ENCODE measurements at places on chromosomes 12 and 14.

GRCh38 chr12:57579011-57579410, 12.0 kb upstream of the PIP4K2C start:
- H3K27ac ChIP-seq = no peak overlapping the region
- H3K4me1 ChIP-seq = no peaks in the 10 kb centered on the region
- H3K36me3 ChIP-seq = no peaks in the 10 kb centered on the region
- no peak overlapping the region for H3K4me3 ChIP-seq
- H3K27me3 ChIP-seq = no peaks in the 10 kb centered on the region

DNA sequence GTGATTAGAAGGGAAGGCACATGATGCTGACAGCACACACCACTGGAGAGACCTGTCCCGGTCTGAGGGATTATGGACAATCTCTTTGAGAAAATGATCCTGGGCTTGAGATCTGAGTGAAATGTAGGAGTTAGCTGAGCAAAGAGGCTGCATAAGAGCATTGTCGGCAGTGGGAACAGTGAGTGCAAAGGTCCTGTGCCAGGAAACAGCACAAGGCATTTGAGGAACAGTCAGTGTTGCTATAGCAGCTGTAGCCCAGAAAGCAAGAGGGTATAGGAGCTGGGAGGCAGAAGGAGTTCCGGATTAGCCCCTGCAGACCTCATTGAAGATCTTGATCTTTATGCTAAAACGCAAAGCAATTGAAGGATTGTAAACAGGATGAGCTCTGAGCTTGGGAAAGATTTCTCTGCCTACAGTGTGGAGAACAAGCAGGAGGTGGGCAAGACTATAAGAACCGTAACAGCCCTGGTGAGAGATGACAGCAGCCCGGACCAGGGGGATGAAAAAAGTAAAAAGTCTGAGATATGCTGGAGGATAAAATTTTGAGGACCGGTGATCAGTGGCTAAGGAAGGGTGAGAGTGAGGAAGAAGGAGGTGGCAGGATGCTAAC, 28.5 kb downstream of the CFL2 start:
- H3K36me3 ChIP-seq = no peaks in the 10 kb centered on the region
- H3K4me1 ChIP-seq = no peaks in the 10 kb centered on the region
- DNase-seq = no peak
- no peak overlapping the region for H3K4me3 ChIP-seq
- no peak overlapping the region for H3K27ac ChIP-seq

GRCh38 chr14:75460394-75460793, 32.6 kb downstream of the JDP2 start:
- H3K27ac ChIP-seq = no peak overlapping the region
- H3K27me3 ChIP-seq = no peaks in the 10 kb centered on the region
- no peak for DNase-seq
- H3K36me3 ChIP-seq = no peaks in the 10 kb centered on the region

GRCh38 chr14:69043596-69044260, 64.6 kb upstream of the ACTN1 start:
- H3K36me3 ChIP-seq = no peaks in the 10 kb centered on the region
- H3K27ac ChIP-seq = peak overlapping the region; percentile 66
- peaks cover 10% of the 10 kb centered on the region for H3K4me1 ChIP-seq
- H3K27me3 ChIP-seq = no peaks in the 10 kb centered on the region
- no peak overlapping the region for H3K4me3 ChIP-seq

DNA sequence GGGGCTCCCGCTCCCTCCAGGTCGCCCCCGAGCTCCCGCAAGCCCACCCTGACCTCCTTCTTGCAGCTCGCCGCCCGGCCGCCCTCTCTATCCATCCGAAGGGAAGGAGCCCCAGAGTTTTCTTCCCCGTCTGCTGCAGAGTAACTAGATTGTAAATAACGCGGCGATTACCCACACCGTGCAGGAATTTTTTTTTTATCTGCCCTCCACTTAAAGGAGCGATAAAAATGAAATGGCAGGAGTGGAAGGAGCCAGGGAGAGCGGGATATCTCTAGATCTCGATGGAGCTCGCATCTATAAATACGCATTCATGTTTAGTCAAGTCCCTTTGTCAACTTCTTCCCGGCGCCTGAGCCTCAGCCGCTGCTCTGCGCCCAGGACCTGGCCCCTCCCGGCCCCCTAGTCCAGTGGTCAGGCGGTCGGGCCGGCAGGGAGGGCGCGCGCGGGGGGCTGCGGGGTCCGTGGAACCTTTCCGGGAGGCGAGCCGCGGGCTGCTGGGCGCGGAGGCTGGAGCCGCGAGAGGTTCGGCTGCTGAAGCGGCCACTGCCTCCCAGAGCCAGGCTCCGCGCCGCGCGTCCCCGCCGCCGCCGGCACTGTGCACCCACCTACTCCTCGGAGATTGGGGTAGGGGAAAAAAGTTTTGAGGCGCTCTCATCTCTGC, 386.0 kb downstream of the BCAT1 start:
- H3K27ac ChIP-seq = no peak overlapping the region
- H3K4me1 ChIP-seq = no peaks in the 10 kb centered on the region
- H3K36me3 ChIP-seq = no peaks in the 10 kb centered on the region
- H3K27me3 ChIP-seq = peaks cover 24% of the 10 kb centered on the region

DNA sequence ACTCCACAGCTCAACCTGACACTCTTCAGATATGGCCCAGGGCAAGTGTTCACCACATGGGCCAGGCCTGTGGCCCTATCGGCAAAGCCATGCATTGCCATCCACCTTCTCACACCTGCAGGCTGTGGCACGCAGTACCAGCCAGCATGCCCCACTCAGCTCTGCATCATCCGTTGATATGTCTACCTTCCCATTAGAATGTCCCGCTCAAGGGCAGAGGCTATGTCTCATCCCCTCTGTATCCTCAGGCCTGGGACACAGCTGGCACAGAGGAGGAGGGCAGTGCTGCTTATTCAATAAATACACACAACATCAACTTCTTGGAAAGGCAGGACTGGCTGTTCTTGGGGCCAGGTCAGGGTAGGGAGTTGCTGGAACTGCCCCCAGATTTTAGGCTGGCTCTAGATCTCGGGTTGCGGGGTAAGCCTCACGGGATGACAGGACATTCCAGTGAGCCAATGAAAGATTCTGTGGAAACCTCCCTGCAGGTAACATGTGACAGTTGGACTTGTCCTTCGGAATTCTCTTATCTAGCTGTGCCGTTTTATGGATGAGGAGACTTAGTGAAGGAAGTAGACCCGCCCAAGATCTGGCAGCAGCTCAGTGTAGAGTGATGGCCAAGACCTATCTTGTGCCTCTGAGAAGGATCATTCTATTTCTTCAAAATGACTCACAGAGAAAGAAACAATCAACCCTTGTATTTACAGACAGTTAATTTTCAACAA, 25.6 kb downstream of the SYNE3 start:
- no peaks in the 10 kb centered on the region for H3K27me3 ChIP-seq
- H3K4me1 ChIP-seq = peaks cover 20% of the 10 kb centered on the region
- peak overlapping the region; percentile 62 for H3K27ac ChIP-seq
- no peaks in the 10 kb centered on the region for H3K36me3 ChIP-seq
- no peak overlapping the region for H3K4me3 ChIP-seq

GRCh38 chr14:39868251-39868650, 436.0 kb upstream of the FBXO33 start:
- no peaks in the 10 kb centered on the region for H3K36me3 ChIP-seq
- DNase-seq = no peak
- no peak overlapping the region for H3K4me3 ChIP-seq
- H3K27me3 ChIP-seq = no peaks in the 10 kb centered on the region
- no peak overlapping the region for H3K27ac ChIP-seq
- H3K4me1 ChIP-seq = no peaks in the 10 kb centered on the region

DNA sequence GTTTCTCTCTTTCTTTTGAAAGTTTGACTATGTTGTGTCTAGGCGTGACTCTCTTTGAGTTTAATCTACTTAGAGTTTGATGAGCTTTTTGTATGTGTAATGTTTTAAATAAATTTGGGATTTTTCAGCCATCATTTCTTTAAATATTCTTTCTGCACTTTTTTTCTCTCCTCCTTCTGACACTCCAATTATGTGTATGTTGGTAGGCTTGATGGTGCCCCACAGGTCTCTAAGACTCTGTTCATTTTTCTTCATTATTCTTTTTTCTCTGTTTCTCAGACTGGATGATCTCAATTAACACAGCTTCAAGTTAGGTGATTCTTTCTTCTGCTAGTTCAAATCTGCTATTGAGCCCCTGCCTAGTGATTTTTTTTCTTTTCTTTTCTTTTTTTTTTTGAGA, 14.5 kb upstream of the CCND2 start:
- H3K27me3 ChIP-seq = no peaks in the 10 kb centered on the region
- no peak for DNase-seq

DNA sequence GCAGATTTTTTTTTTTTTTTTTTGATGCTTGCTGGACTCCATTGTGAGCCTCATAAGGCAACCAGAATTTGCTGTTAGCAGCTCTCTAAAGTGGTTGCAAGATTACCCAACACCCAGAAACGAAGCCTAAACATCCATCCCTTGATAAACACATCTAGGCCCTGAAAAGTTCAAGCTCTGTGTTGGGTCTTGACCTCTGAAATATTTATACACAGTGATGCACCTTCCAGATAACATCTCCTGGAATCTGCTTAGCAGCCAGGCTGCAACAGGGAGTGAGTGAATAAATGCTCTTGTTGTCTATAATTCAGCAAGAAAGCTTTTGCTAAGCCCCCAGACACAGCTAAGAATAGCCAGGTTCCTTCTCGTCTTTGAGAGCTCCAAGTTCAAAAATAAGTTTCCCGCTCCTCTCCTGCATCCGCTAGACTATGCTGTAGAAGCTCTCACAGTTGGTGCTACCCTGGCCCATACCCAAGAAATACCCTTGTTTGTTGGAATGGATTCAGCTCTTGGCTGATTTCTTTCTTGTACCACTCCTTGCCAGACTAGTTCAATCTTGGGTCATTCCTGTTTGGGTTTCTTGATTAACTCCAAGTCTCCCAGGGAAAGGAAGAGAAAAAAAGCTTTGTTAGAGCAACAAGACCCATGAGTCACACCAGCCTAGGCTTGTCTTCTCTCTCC, 610.6 kb upstream of the TBX3 start:
- no peaks in the 10 kb centered on the region for H3K4me1 ChIP-seq
- no peaks in the 10 kb centered on the region for H3K27me3 ChIP-seq
- no peak for DNase-seq
- no peak overlapping the region for H3K27ac ChIP-seq
- no peaks in the 10 kb centered on the region for H3K36me3 ChIP-seq

- H3K27me3 ChIP-seq = no peaks in the 10 kb centered on the region
- no peaks in the 10 kb centered on the region for H3K36me3 ChIP-seq
- H3K27ac ChIP-seq = no peak overlapping the region
- DNase-seq = no peak
- no peaks in the 10 kb centered on the region for H3K4me1 ChIP-seq
- H3K4me3 ChIP-seq = no peak overlapping the region
Measured at GRCh38 chr12:127594351-127594970, 672.5 kb upstream of the TMEM132C start.

- no peaks in the 10 kb centered on the region for H3K4me1 ChIP-seq
- H3K27ac ChIP-seq = no peak overlapping the region
- no peaks in the 10 kb centered on the region for H3K27me3 ChIP-seq
- DNase-seq = no peak
- no peaks in the 10 kb centered on the region for H3K36me3 ChIP-seq
Measured at GRCh38 chr14:105430042-105430441, 10.4 kb downstream of the MTA1 start.

DNA sequence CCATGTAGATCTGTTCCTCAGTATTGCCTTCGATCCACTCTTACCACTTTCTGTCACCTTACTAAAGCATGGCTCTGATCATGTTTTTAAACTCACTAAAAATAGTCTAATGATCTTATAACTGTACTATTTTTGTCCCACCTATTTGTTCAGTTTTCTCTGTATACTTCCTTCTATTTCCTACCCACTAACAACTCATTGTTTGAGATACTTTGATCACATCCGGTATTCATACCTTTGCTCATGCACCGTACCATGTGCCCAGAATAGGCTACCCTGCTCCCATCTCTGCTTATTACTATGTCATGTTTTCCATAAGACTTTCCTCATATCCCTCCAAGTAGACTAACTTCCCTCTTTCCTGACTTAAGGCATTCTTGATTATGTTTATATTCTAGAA, 128.6 kb downstream of the MED13L start:
- H3K4me1 ChIP-seq = no peaks in the 10 kb centered on the region
- H3K27ac ChIP-seq = no peak overlapping the region
- no peak for DNase-seq
- H3K27me3 ChIP-seq = no peaks in the 10 kb centered on the region
- H3K36me3 ChIP-seq = no peaks in the 10 kb centered on the region

DNA sequence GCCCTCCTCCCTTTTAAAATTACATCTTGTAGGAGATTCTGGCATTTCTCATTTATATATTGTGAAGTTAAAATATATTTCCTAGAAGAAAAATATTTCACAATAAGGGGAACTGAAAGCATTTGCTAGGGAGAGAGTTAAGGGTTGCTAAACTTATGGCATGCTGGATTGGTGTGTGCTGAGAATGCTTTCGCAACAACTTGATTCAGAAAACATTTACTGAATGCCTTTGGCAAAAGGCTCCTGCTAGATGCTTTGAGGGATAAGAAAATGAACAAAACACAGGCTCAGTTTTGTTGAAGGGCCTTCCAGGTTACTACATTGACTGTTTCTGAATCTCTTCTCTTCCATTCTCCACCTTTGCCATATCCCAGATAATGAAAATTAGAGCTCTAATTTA, 67.5 kb downstream of the DIP2B start:
- no peak for DNase-seq
- H3K27me3 ChIP-seq = no peaks in the 10 kb centered on the region
- peaks cover 6% of the 10 kb centered on the region for H3K4me1 ChIP-seq
- H3K36me3 ChIP-seq = no peaks in the 10 kb centered on the region

- DNase-seq = peak; percentile 21
- H3K4me3 ChIP-seq = no peak overlapping the region
Measured at GRCh38 chr14:33676135-33676566, 274.7 kb downstream of the EGLN3 start.

DNA sequence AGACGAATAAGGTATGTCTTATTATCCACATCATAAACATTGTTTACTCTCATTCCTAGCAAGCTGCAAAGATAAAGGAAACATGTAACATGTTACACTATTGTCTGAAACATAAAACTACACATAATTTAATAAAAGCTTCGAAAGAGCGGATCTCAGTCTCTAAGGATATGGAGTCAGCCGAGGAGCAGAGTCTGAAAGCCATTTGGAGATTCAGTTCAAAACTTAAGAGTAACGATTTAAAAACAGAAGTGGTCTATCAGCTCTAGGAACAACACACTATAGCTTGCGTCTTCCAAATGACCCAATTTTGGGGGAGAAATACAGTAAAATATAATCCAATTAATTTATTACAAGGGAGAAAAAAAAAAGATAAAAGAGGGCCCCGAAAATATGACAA, 775 bp downstream of the NEMF start:
- DNase-seq = no peak
- peak overlapping the region; percentile 72 for H3K4me3 ChIP-seq
- H3K27ac ChIP-seq = no peak overlapping the region
- no peaks in the 10 kb centered on the region for H3K27me3 ChIP-seq
- no peaks in the 10 kb centered on the region for H3K36me3 ChIP-seq
- peaks cover 7% of the 10 kb centered on the region for H3K4me1 ChIP-seq

DNA sequence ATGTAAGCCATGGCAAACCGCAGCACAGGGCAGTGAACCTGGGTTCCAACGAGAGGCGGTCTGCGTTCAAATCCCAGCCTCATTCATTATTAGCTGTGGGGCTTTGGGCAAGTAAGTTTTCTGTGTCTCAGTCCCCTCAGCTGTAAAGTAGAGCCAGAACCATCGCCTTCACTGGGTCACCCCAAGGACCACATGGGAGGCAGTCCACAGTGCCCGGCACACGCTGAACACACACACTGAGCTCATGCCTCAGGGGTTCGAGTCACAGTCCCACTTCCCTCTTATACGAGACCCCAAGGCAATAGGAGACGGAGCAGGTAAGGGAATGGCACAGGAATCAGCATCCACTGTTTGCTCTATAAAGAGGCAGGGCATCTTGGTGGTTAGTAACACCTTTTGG, 19.1 kb downstream of the LRTM2 start:
- H3K4me1 ChIP-seq = no peaks in the 10 kb centered on the region
- no peaks in the 10 kb centered on the region for H3K36me3 ChIP-seq

- no peaks in the 10 kb centered on the region for H3K36me3 ChIP-seq
- DNase-seq = no peak
- H3K4me3 ChIP-seq = no peak overlapping the region
- no peaks in the 10 kb centered on the region for H3K27me3 ChIP-seq
- H3K4me1 ChIP-seq = no peaks in the 10 kb centered on the region
- H3K27ac ChIP-seq = no peak overlapping the region
Measured at GRCh38 chr12:47561746-47562145, 144.1 kb downstream of the RPAP3 start.
